Kidney epithelial cell (primary cell): ENCODE measurements at places on chromosomes 16 and 17. TPM values are rescaled to one million over a fixed set of nuclear protein-coding genes. Genes with fewer than 3 reads are reported as not detected.

The TPSD1 gene
- not detected in 2 replicates for total RNA-seq

The PNMT gene
- total RNA-seq, result 2.7 TPM in 1 of 2 replicates, not detected in the other

The ZPBP2 gene
- total RNA-seq, result not detected in 2 replicates

The HS3ST4 gene
- total RNA-seq, result 0.21 TPM in 1 of 2 replicates, not detected in the other

The TMEM98 gene
- total RNA-seq, result 81.1 and 109 TPM in 2 replicates

The NPTX1 gene
- total RNA-seq, result 0.07 TPM in 1 of 2 replicates, not detected in the other

The LRRC36 gene
- 0.41 and 0.54 TPM in 2 replicates for total RNA-seq
